ENCODE measurements at places on chromosomes 13 and 19. TPM values are rescaled to one million over a fixed set of nuclear protein-coding genes. Genes with fewer than 3 reads are reported as not detected.

GRIN3B gene
- polyA plus RNA-seq: not detected

RFPL4AL1 gene
- polyA plus RNA-seq: not detected

ZNF90 gene
- 2.9 TPM for polyA plus RNA-seq

DMKN gene
- polyA plus RNA-seq: 7.2 TPM

CERS1 gene
- polyA plus RNA-seq: not detected

DNA sequence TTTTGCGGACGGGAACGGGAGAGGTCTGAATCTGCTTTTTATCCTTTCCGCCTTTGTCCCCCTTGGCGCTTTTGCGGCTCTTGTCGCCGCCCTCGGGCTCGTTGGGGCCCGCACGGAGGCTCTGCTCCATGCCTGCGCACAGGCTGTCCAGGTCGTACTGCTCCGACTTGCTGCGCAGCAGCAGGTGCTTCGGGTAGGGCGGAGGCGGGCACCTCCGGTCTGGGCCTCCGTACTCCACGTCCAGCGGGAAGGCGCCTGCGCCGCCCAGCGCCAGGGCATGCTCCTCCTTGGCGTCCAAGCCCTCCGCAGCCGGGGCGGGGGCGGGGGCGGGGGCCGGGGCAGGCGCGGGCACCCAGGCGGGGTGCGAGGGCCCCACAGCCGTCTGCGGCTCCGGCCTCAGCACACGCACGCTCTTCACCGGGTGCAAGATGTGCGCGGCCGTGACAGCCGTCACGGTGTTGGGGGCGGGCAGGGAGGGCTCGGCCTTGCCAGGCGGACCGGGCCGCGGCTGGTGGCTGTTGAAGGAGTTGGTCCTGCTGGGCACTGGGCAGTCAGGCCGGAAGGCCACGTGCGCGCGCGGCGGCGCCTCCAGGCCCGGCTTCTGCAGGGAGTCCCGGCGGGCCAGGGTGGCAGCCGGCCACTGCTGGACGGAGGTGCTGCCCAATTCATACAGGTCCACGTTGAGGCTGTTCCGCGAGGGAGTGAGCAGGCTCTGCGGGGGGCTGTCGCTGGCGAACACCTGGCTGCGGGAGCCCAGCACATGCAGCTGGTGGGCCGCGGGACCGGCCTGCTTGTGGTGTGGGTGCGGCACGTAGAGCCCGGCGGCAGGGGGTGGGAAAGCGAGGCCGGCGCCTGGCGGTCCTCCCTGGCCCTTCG lies 73.1 kb downstream of the LATS2 start:
- peak; percentile 72 for DNase-seq

DNA sequence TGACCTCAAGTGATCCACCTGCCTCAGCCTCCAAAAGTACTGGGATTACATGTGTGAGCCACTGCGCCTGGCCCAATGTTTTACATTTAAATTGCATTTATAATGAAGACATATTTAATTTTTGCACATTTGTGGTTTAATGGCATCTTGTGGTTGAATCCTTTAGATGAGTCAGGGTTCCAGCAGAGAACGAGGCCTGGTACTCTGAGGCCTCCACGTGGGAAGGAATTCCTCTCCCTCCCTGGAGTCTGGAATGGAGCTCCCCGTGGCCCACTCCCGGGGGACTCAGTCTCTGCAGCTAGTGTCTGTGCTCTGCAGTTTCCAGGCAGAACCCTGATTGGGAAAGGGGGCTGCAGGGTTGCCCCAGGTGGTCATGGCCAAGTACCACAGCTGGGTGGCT lies 24.2 kb downstream of the ZFR2 start:
- DNase-seq: no peak

DNA sequence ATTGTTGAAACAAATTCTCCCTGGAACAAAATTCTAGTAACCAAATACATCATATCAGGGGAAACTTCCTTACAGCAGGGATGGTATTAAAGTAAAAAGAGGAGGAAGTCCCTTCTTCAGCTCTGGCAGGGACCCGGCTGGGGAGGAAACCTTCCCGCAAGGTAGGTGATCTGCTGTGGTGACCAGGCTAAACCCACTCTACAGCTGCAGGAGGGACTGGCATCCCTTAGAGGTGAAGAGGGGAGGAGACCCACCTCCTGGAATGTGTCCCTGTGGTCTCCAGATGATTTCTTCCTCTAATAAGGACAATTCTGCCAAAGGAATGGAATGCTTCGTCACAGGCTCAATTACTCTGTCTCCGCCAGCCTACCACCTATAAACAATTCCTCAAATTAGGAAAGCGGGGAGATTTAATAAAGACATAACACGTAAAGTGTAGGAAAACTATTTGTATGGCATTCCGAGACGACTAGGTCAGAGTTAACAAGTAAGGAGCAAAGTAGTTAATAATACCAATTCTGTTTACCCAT lies 637 bp upstream of the PDS5B start:
- peak; percentile 77 for DNase-seq

DNA sequence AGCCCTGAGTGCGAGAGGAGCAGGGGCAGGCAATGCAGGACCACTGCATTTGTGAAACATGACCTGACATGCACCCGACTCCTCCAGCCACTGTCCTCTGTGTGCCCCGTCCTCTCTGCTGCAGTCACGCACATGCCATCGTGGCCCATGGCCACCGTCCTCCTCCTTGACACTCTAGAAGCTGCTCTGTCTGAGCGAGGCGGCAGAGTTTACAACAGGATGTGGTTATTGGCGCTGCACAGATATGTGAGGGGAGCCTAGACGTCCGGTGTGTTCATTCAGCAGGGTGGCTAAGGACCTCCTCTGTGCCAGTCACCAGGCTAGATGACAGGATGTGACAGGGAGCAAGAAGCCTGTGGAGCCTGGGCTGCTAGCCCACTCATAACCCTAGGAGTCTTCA lies 277.8 kb downstream of the FOXO1 start:
- DNase-seq: peak; percentile 93

DNA sequence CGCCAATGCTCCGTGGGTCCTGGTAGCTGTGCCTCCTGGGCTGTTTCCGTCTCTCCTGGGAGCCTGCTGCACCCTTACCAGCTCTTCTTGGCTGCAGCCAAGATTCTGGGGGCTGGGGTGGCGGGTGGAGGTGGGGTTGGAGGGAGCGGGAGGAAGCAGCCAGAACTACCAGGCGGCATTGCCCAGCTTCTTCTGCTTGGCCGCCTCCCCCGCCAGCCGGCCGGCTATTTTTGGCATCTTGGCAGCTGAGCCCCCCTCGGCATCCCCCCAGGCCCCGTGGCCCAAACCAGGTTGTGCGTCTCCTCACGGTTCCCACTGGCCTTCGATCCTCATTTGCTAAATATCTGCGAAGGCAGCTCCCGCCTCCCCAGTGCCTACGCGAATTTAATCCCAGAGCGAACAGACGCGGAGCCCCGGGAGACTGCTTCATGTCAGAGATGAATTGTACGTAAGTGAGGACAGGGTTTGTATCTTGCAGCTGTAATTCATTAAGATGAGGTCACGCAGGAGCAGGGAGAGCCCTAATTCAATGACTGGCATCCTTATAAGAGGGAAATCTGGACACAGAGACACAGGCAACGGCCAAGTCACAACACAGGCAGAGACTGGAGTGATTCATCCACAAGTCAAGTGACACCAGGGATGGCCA lies 12.8 kb upstream of the PEAK3 start:
- no peak for DNase-seq

GRCh38 chr19:32068793-32069192 lies 276.6 kb upstream of the ZNF507 start:
- DNase-seq: no peak

DNA sequence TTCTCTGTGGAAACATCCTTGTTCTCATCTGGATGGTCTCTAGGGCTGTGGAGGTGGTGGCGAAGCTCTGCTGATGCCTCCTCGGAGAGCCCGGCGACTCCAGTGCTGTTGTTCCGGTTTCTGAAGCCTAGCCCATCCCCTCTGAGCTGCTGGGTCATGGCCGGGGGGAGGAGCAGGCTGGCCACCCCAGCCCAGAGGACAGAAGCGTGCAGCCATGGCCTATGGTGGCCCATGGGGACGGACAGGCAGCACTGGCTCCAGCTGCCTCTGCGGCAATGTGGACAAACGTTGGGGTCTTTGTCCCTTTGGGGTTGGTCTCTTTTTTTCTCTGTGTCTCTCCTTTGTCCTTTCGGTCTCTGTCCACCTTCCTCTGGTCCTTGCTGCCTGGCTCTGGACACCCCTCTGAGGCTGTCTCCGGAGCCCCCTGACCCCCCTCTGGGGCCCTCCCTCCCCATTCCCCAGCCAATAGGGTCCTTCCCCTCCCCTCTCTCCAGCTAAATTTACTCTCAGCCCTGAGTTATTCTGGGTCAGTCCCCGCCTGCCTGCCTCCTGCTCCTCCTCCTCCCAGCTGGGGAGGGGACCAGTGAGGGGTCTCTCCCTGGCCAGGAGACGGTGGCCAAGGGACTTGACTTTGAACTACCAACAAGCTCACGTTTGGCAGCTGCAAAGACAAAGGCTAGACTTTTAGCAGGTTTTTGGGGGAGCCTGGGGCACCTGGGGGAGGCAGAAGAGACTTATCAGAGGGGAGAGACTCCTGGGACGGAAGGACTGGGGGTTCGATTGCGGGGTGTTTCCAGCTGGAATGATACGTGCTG lies at the start of gene HRC:
Gene HRC (minus strand): TSS at position 392 of the 815 bp plus-strand sequence. CDS start 159 bp downstream, at position 233.
- no peak for DNase-seq

GRCh38 chr19:1315470-1316166 lies 29.9 kb downstream of the EFNA2 start:
- DNase-seq: peak; percentile 81

DNA sequence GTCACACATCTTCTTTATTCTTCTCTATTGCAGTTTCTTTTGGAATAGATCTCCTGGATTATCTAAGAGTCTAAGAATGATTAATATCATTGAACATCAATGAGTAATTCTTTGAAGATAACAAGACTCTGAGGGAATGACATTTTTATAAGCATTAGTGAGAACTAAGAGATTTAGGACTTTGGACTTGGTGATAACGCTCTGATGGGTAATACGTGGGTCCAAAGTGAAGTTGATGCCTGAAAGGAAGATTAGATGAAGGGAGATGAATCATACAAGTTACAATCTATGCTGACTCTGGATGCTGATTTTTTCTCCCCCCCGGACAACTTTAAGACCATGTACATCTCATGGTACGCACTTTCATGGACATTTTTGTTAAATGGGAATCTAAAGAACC lies 364.5 kb downstream of the GPC5 start:
- DNase-seq: no peak
